Stimulated activated CD4-positive, alpha-beta T cell treated with anti-CD3 and anti-CD28 coated beads, Interleukin-4, amount 100 ng/mL, for 48 hours (primary cell): ENCODE measurements at places on chromosomes 5 and 9.

- DNase-seq = no peak
Observed at GRCh38 chr9:126459965-126460843, 133.6 kb downstream of the MVB12B start.

DNA sequence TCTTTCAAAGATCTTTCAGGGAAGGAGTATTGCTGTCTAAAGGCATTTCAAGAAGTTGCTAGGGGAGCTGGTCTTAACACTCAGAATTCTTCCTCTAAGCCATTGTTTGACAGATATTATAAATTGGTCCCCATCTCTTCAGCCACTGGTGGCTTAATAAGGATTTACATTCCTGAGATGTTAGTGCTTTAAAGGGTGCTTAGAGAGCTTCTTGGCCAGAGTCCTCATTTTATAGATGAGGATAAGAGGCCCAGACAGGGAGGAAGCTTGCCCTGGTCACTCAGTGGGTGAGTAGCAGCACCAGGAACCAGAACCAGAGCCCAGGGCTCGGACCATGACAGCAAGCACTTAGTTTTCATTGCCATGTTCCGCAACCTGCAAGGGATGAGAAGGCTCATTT is 53.2 kb downstream of the GALNT10 start:
- no peak for DNase-seq

DNA sequence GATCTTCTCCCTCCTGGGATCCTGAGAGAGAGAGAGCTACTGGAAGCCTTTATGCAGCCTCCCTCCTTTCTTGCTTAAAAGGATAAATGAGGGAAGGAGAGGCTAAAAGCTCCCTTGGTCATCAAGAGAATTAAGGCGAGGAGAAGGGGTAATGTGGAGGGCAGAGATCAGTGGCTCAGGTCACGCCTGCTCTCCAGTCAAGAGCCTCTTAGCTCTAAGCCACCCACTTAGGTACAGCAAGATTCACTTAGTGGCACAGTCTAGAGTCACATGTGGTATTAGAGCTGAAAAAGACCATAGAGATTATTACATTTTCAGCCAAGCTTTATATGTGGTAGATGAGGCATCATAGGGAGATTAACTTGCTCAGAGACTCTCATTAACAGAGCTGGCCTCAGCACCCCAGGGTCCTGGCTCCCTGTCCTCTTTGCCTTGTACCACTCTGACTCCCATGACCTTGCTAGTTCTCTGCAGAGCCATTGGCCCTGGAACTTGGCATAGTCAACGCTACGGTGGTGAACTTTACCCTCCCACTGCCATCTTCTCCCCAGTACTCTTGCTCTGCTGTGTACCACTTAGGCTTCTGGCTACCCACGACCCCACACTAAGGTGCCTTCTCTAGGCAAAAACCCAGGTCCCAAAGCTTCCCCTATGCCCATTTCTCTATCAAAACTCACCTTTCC is 37.6 kb downstream of the MFAP3 start:
- no peak for DNase-seq

GRCh38 chr5:10578293-10578665 is 14.4 kb downstream of the ANKRD33B start:
- DNase-seq = no peak

DNA sequence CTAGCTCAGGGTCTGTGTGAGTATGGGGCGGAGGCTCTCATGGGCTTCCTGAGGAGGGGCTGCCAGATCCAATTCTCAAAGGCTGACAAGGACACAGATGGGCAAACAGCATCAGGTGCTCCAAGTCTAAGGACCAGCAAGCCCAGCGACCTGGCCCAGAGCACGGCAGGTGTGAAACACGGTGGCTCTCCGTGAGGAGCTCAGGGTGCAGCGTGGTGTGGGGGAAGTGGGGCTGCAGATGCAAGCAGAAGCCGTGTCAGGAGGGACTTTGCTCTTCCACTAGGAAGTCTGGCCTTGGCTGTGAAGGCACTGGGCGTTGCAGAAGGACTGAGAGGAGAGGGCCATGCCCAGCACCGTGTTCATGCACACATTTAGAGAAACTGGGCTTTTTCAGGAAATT is 420.0 kb downstream of the GADD45G start:
- no peak for DNase-seq

DNA sequence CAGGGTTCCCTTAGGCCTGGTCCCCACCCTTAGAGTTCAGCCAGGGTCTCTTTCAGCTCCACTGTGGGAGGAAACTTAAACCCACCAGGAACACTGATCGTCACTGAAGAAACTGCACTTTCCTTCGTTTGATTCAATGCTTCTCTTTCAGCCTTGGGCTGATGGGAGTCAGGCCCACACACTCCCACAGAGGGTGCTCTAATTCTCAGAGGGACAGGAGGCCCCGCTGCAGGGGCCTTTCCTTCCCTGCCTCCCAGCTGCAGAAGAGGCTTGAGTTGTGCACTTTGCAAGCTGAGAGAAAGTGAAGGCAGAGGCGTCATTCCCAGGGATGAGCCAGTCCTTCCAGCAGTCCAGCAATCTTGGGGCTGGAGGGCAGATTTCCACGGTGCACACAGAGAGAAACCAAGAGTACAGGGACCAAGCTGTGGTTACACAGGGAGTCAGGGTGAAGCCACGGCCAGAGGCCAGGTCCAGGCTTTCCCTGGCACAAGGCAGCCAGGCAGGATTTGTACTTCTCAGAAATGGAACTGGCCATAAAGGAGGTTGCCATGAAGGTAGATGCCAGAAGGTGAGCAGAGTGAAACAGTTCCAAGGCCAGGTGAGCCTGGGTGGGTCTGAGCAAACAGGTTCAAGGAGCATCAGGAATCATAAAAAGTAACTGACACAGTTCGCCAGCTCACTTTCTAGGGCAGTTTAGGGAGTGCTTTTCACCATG is 10.4 kb upstream of the GLIPR2 start:
- no peak for DNase-seq

GRCh38 chr9:84838879-84839278 is 169.3 kb downstream of the NTRK2 start:
- no peak for DNase-seq

- no peak for DNase-seq
Observed at GRCh38 chr9:123883634-123884033, 46.3 kb downstream of the DENND1A start.

- no peak for DNase-seq
Observed at GRCh38 chr5:61623401-61624069, 291.5 kb downstream of the ZSWIM6 start.

GRCh38 chr5:14806456-14806855 is 65.1 kb downstream of the ANKH start:
- no peak for DNase-seq

DNA sequence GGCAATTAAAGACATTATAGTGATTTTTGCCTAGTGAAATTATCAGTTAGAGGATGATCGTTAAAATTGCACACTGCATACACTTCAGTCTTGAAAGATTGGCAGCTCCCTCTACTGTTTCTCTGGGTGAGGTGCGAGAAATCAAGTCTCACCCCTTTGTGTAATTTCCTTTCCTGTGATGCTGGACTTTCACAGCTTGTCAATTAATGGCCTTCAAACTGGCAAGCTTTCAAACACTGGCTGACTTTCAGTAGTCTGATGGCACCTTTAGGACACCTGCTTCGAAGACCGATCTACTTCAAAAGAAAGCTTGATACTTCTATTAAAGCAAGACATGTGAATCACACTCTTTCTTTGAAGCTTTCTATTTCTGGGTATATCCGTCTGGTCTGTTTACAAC is 706.7 kb upstream of the PTPRD start:
- DNase-seq = no peak

GRCh38 chr5:1929108-1929991 is 46.6 kb upstream of the IRX4 start:
- no peak for DNase-seq

- DNase-seq = no peak
Observed at GRCh38 chr5:3509290-3509689, 86.3 kb upstream of the IRX1 start.

DNA sequence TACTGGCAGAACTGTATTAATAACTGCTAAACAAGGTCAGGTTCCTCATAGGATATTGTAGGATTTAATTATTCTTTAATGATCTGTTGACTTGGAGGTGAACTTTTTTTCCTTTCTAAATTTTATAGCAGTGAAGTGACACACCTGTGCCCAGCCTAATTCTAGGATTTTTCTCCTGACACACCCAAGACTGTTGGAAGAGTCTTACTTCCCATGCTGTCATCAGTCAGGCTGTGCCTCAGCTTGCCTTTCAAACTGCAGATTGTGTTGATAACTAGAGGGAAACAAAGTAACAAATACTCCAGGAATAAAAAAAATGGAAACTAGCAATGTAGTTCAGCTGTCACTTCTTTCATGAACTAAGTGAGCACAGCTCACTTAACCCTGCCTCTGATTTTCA is 22.0 kb downstream of the OTULIN start:
- DNase-seq = no peak

- DNase-seq = no peak
Observed at GRCh38 chr5:178242416-178242815, 9.8 kb upstream of the PHYKPL start.

- no peak for DNase-seq
Observed at GRCh38 chr5:67094476-67095300, 101.9 kb downstream of the CD180 start.

- DNase-seq = peak; percentile 68
Observed at GRCh38 chr9:114989600-114990410, 59.4 kb upstream of the TNFSF8 start.

DNA sequence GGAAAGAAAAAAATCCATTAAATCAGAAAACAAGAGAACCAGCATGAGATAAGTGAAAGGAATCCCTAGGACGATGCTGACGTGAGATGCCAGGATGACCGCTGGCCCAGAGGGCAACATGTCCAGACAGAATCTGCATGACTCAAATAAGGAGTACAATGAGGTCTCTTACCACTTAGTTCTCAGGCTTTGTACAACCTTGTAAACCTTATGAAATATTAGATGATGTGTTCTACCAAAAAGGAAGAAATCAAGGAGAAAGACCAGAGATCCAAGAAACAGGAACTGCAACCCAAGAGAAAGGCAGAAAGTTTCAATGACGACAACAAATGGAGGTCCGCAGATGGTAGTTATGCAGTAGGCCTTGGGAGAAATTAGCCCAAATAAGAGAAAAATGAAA is 2.8 kb upstream of the GPR150 start:
- no peak for DNase-seq

DNA sequence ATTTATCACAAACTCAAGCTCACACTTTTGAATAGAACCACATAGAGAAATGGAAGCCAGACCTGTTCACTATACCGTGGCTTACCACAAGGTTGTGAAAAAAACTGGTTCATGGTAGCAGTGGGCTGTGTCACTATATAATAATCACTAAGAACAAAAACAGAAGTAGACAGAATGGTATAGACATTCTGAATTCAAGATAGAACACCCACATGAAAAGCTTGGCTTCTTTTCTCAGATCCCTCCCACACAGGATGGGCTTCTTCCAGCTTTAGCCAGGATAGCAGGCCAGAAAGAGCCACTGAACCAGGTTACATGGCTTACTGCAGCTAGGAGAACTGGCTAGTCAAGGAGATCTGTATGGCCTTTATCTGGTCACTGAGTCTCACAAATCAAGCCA is 6.1 kb upstream of the NRG2 start:
- DNase-seq = no peak

DNA sequence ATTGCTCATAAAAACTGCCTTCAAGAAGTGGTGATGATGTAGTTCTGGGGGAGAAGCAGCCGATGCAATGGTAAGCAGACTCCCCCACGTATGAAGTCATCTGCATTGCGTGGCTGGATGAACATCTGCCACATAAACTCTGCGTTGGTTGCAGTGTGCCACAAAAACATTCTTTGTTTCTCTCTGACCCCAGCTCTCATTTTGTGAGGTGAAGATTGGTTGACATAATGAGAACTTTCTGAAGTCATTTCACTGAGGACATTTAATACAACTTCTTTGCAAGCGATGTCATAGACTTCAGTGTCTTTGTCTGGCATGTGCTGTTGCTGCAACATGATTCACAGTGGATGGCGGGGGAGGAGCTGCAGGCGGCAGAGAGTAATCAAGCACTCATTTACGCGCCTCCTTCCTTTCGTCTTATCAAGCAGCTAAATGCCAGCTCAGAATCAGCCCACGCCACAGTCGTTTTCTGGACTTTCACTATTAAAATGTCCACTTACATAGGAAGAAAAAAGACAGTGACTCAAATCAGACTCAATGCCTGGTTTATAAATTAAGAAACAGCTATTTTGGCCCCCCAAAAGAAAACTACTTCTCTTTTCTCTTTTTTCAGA is 91.5 kb upstream of the NFIL3 start:
- no peak for DNase-seq

- DNase-seq = no peak
Observed at GRCh38 chr9:95204710-95205109, 112.8 kb downstream of the FANCC start.

- no peak for DNase-seq
Observed at GRCh38 chr5:87787625-87788256, 375.0 kb upstream of the CCNH start.

GRCh38 chr9:131045300-131046092 is 36.5 kb downstream of the LAMC3 start:
- peak; percentile 34 for DNase-seq

- DNase-seq = no peak
Observed at GRCh38 chr9:76323490-76323889, 70.7 kb downstream of the RFK start.
